Cardiac muscle cell (in vitro differentiated cells and primary cell): ENCODE measurements at places on chromosomes 16 and 17. TPM values are rescaled to one million over a fixed set of nuclear protein-coding genes. Genes with fewer than 3 reads are reported as not detected.

CDH16 gene
- not detected in 2 replicates for polyA plus RNA-seq

ADAD2 gene
- not detected in 2 replicates for polyA plus RNA-seq

HERPUD1 gene
- polyA plus RNA-seq, result 78.9 and 116 TPM in 2 replicates

NLRP1 gene
- 82.5 and 102 TPM in 2 replicates for polyA plus RNA-seq

- DNase-seq, result peak; percentile 85
- peaks cover 11% of the 10 kb centered on the region for H3K4me1 ChIP-seq
- H3K4me3 ChIP-seq, result peak overlapping the region; percentile 2
- H3K27ac ChIP-seq, result no peak overlapping the region
These were observed 419.4 kb downstream of the SOX9 start for GRCh38 chr17:72539981-72540897.

- no peak overlapping the region for H3K27ac ChIP-seq
- peaks cover 12% of the 10 kb centered on the region for H3K4me1 ChIP-seq
- DNase-seq, result no peak
- no peaks in the 10 kb centered on the region for H3K36me3 ChIP-seq
These were observed 23.1 kb downstream of the RAB11FIP4 start for GRCh38 chr17:31414550-31414918.
